ENCODE measurements at places on chromosomes 3 and 15.

DNA sequence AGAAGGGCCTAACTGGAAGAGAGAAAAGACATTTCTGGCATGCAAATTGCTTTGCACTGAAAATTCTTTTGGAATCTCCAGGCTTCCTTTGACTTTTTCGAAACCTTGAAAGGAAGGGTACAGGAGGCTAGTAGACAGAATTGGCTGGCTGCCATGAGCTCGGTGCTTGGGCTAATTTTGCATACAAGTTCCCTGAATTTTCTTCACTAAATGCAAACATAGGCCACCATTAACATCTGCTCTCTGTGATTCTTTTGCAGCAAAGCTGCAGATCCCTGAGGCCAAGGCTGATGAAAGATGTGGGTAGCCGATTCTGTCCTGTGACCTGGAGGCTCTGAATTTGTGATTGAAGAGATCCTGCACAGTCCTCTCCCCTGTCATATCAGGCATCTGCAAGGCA is 247.8 kb upstream of the MCTP2 start:
- no peak for DNase-seq

DNA sequence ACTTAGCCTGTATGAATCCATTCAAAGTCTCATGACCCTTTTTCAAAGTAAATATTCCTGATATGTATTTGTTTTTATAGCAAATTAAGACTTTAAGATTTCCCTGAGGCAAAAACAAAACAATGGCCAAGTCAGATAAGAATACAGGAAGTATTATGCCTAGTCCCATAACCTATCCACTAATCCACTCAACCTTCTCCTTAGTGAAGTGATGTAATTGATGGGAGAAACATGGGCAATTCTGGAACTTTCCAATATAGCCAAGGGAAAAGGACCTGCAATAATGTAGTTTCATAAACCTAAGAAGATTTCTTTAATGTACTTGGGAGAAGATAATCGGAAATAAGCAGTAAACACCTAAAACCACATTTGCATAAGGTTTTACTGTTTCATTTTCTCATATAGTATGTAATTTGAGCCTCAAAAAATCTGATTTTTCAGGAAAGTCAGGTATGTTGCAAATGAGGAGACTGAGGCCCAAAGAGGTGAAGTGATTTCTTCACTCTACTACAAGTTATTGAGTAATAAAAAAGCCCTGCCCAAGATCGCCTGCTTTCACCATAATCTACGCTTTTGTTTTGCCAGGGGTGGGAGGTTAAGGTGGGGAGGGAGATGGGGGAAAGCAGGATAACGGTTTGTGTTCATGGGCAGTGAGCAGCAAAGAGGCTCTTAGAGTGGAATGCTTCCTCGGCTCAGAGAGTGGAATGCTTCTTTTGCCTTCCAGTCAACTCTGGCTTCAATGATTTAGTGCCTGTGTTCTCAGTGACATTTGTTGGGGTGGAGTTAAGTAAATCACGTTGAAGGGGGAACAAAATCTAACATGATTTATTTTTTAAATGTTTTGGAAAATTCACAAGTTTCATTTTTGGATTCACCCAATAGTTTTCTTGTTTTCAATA is 95.0 kb upstream of the FNDC3B start:
- DNase-seq = no peak

DNA sequence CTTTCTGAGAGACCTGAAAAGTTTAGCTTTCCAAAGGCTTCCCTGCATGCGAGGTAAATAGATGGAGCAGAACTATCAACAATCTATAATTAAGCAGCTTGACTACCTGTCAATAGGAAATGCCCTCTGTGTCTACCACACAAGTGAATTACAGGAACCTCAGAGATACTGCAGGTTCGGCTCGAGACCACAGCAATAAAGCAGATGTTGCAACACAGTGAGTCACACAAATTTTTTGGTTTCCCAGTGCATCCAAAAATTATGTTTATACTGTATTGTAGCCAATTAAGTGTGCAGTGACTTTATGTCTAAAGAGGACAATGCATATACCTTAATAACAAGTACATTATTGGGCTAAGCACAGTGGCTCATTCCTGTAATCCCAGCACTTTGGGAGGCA is 252.0 kb downstream of the UBE2E2 start:
- peak; percentile 35 for DNase-seq

DNA sequence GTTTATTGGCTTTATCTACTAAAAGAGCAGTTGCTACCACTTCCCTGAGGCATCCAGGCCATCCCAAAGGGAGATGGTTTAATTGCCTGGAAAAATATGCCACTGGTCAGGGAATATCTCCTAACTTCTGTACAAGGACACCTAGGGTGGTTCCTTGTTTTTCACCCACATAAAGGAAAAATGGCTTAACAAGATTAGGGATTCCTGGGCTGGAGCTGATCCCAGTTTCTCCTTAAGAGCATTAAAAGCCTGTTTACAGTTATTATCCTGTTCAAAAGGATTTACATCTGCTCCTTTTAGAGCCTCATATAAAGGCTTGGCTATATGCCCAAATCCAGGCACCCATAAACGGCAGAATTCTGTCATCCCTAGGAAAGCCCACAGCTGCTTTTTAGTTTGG is 70.2 kb upstream of the WNT7A start:
- DNase-seq = no peak

GRCh38 chr3:59813148-59813538 is 763.3 kb upstream of the CFAP20DC start:
- no peak for DNase-seq

GRCh38 chr3:45640724-45641361 is 46.3 kb downstream of the LIMD1 start:
- peak; percentile 8 for DNase-seq

DNA sequence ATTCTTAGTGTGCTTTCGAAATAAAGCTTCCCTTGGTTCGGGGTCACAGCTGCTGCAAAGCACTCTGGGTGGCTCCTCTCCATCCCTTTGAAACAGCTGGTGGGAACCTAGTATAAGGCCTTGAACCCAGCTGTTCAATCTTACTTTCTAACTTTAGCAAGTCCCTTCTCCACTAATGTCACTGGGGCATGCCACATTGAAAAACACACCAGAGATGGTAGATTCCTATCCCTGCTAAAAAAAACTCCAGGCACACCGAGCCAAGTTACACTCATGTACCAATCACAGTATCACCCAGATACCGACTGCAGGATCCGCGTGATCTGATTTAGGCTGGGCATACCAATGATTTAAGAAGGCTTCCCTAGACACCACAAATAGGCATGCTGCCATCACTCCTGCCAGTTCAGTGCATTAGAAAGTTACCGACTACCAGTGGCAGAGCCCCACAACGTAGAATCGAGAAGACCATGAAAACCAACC is 65.0 kb downstream of the WWTR1 start:
- no peak for DNase-seq

- peak; percentile 10 for DNase-seq
These were observed 429.6 kb downstream of the LPP start for GRCh38 chr3:188583341-188584161.

DNA sequence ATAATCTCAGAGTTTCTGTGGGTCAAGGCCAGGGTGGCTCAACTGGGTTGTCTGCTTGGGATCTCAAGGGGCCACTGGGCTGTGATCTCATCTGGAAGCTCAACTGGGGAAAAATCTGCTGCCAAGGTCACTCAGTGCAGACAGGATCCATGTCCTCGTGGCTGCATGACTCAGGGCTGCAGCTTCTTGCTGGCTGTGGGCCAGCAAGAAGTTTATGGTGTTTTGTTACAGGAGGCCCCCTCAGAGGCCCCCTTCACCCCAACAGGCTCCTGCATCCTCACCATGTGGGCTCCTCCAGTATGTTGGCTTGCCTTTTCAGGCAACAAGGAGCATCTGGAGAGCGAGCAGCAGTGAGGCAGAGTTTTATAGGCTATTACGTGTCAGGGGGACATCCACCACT is 14.6 kb downstream of the OCA2 start:
- DNase-seq = no peak

DNA sequence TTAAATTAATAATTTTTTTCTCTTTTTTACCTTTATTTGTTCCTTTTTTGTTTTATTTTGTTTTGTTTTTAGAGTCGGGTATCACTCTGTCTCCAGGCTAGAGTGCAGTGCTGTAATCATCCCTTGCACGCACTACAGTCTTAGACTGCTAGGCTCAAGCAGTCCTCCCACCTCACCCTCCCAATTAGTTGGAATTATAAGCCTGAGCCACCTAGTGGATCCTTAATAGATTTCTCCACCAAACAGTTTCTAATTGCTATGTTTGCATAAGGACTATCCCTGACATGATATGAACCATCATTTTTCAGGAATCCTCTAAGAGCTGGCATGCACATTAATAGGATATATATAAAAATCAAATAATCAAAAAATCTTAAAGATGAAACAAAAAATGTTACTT is 993.2 kb downstream of the OTOL1 start:
- DNase-seq = no peak

DNA sequence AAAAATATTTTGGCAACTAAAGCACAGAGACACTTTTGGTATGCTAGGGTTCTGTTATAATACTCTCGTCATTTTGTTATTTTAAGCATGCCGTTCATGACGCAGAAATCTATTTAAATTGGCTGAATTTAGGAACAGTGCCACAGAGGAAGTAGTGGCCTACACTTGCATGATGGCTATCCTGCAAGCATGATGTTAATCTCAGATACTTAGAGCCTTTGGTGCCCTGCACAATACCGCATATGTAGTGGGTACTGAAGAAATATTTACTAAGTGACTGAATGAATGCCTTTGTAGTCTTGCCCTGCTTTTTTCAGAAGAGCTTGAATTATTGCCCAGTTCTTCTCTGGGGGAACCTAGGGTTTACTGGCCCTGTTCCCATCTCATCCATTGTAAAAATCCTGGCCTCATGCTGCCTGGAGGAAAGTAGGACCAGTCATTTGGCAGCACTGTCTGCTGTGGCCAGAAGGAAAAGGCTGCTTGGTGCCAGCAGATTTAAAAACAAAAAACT is 79.0 kb downstream of the SERPINI1 start:
- DNase-seq = no peak

GRCh38 chr3:12990781-12991480 is 82.3 kb downstream of the IQSEC1 start:
- DNase-seq = peak; percentile 74

DNA sequence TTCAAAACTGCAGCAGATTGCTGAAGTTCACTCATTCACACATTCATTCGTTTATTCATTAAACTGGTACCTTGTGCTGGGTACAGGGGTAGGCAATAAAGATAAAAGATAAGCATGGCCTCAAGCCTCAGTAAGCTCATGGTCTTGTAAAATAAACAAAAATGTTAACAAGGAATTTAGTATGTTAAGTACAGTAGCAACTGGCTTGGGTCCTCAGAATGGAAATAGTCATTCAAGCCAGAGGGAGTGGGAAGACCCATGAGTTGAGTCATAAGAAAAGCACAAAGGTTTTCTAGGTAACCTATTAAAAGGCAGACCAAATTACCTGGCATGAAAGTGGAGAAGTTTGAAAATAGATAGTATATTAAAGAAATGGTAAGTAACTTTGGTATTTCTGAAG is 163.3 kb downstream of the CDIN1 start:
- DNase-seq = peak; percentile 79

DNA sequence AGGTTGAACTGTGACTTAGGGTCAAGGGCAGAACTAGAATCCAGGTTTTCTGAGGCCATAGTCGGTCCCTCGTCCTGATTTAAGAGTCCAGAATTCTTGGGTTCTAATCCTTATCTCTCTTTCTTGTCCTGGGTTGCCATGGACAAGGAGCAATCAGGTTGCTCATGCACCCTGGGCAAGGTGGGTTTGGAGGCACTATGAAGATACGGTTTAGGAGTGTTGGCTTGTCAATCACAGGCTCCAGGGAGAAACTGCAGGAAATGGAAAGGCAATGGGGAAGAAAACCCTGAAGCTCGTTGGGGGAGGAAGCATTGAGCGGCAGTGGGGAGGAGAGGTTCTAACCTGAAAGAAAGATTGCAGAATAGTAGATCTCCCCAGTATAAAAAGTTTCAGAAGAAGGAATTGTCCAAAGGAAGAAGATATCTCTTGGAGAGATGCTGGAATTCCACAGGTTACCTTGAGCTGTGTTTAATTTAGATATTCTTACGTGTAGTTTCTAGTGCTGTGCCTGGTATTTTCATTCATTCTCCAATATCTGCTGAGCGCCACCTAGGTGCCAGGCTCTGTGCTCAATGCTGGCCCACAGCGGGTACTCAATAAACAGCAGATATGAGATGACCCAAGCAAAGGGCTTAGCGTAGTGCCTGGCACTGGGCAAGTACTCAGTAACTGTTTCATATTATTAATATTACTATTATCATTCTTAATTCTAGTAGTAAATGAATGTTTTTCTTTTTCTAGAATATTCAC is 2.0 kb downstream of the ACAN start:
- DNase-seq = no peak

DNA sequence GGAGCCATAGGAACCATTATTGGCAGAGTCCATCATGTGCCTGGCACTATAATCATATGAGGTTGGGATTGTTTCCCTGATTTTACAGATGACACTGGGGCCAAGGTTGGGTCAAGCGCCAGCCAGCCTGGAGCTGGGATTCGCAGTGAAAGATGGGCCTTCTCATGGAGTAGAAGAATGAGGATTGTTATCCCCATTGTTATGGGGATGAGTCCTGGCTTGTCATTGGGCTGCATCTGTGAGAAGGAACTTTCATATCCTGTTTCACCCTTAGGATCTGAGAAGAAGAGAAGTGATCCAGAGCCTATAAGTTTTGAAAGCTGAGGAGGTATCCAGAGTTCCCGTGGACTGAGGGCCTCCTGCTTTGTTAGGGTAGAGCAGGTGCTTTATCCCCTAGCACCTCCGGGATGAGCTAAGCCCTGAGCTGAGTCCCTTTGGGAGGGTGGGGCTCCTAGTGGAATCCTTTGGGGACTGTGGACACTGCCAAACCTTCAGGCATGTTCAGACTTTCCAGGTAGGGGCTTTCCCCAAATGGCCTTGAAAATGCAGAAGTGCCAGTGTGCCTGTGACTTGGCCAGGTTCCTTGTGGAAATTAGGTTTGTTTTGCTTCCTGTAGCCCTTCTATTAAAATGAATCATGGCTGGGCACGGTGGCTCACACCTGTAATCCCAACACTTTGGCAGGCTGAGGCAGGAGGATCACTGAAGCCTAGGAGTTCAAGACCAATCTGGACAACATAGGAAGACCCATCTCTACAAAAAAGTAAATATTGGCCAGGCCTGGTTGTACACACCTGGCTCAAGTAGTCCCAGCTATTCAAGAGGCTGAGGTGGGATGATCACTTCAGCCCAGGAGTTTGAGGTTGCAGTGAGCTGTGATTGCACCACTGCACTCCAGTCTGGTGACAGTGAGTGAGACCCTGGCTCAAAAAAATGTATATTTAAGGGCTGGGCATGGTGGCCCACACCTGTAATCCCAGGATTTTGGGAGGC is 30.2 kb upstream of the BSN start:
- peak; percentile 69 for DNase-seq

DNA sequence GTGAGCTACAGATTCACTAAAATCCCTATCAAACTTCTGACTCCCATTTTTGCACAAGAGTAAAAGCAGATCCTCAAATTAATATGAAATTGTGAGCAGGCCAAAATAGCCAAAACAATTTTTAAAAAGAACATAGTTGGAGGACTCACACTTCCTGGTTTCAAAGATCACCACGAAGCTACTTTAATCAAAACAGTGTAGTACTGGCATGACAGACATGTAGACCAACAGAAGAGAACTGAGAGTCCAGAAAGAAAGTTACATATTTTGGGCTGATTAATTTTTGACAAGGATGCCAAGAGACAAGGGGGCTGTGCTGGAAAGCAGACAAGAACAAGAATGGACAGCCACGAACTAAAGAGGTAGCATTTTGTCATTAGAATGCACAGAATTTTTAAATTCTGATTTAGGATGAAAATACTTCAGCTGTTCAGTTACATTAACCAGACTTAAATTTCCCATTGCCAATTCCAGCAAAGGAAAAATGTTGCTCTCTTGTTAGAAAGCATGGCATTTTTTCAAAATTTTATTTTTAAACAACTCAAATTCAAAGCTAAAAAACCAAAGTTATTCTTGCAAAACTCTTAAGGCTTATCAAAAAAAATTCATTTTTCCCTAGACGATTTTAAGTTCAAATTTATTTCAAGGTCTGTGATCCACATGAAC is 14.0 kb downstream of the RYK start:
- DNase-seq = no peak
